ENCODE measurements at places on chromosomes 5 and 9.

DNA sequence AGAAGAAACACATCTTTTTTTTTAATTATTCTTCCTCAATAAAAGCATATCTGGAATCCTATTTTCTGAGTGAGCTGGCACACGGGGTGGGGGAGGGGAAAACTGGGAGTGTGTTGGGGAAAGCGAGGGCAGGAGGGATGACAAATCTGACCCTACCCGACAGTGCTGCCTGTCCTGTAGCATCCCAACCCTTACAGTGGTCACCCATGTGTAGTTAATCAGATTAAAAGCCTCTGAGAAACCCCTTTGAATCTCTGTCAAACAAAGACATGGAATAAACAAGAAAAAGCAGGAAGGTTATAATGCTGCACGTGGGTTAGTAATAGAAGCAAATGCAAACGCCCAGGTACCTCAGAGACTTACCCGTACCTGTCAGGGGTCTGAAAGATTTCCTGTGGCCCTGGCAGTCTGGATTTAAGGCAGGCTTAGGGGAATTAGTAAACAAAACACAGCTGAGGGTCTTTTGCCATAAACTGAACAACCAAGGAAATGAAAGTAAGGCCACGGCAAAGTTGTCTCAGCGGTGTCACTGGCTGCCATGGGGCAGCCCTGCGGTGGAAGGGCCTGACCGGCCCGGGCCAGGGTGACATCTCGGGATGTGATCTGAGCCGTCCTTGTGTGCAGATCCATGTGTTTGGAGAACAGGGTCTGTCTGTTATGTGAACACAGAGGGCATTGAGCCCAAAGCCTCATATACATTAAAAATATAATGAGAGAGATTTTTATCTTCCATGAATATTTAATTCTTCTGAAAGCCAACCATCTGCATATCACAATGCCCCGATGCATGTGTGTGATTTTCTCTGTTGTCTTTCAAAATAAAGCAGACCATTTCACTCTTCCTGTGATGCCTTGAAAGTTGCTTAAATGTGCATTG, 308.2 kb downstream of the ZNF608 start:
- no peak for DNase-seq

GRCh38 chr5:157322581-157322980, 56.7 kb downstream of the CYFIP2 start:
- DNase-seq = no peak

GRCh38 chr9:77809552-77809951, 161.4 kb upstream of the GNA14 start:
- no peak for DNase-seq

GRCh38 chr9:86902586-86902985, 44.7 kb downstream of the GAS1 start:
- DNase-seq = no peak

DNA sequence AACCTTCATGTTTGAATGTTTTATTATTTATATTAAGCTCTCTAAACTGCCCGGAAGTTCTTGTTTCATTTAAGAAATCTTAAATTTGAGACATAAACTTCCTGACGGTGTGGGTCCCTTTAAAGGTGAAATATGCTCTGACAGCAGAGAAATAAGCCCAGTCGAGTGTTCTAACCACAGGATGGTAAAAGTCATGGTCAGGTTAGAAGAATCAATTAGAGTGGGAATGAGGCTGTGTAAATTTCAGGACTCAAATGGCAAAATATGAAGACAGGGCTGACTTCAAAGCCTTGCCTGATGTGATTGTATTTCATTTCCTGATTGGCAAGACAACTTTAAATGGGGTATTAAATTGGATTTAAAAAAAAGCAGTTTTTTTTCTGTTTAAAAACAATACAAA, 432.9 kb upstream of the BRINP1 start:
- DNase-seq = no peak

- DNase-seq = no peak
Observed at GRCh38 chr5:169248996-169249395, 51.9 kb downstream of the SLIT3 start.

- peak; percentile 81 for DNase-seq
Observed at GRCh38 chr5:176653401-176654385, 6.4 kb downstream of the TSPAN17 start.

GRCh38 chr5:158203261-158203660, 344.3 kb upstream of the CLINT1 start:
- no peak for DNase-seq

GRCh38 chr9:35703906-35704672, 14.4 kb upstream of the TPM2 start:
- DNase-seq = no peak

- peak; percentile 6 for DNase-seq
Observed at GRCh38 chr5:43192558-43193180, 644 bp downstream of the NIM1K start.

- no peak for DNase-seq
Observed at GRCh38 chr5:69497006-69497520, 4.5 kb downstream of the OCLN start.

Measured in activated T-helper 9 cell treated with anti-CD3 and anti-CD28 coated beads, Interleukin-2, amount 50 U/mL, for 16 hours (primary cell).